Activated CD4-positive, alpha-beta T cell treated with anti-CD3 and anti-CD28 coated beads, Interleukin-2, amount 50 U/mL, for 1 hour (primary cell): ENCODE measurements at places on chromosomes 5 and 9.

- no peak for DNase-seq
Measured at GRCh38 chr9:76969716-76970115, 49.7 kb upstream of the FOXB2 start.

- no peak for DNase-seq
Measured at GRCh38 chr9:32625320-32625719, 10.1 kb downstream of the TAF1L start.

DNA sequence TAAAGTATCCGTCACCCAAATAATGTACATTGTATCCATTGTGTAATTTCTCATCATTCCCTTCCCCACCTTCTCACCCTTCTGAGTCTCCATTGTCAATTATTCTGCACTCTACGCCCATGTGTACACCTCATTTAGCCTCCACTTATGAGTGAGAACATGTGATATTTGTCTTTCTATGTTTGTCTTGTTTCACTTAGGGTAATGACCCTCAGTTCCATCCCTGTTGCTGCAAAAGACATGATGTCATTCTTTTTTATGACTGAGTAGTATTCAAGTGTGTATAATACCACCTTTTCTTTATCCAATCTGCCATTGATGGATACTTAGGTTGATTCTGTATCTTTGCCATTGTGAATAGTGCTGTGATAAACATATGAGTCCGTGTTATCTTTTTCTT, 4.9 kb upstream of the SPATA31C2 start:
- DNase-seq = no peak

GRCh38 chr5:29897916-29898315, 1295.6 kb upstream of the CDH6 start:
- no peak for DNase-seq

DNA sequence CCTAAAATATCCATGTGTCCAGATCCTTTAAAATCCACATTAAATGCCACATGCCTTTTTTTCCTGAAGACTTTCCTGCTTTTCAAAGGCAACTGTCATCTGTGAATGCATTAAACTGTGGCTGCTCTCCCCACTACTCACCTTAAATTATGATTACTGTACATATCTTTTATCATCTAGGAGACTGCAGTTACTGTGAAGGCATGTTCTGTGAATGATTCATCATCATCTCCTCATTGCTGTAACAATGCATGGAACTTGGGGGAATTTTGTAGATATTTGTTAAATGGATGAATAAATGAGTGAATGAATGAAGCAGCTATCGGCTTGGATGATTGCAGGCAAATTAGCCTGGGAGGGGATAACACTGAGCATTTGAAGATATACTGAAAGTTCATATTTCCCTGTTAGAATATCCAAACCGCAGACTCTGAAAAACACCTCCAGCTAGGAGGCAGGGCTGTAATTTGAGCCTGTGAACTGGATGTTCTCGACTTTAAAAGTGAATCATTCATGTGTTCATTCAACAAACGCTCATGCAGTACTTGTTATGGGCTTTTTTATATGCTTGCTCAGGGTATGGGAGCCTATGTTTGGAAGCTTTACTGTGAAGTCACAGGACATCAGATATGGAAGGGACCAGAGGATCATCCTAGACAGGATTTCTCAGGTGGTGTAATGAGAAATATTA, 519.2 kb downstream of the KIF4B start:
- DNase-seq = no peak

DNA sequence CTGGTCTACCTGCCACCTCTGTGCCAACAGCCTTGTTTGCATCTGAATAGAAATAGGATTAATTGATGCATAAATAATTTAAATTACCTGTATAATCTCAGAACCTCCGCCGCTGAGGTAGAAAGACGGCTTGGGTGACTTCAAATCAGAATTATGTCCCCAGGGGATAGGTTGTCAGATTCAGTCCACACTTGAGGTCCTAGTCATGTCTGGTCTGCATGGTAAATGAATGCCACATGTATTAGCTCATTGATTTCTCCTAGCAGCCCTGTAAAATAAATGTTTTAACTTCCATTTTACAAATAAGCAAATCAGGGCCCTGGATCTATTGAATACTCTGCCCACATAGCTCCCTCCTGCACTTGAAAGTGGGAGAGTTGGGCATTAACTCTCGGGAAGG, 368.0 kb upstream of the WWC1 start:
- no peak for DNase-seq

DNA sequence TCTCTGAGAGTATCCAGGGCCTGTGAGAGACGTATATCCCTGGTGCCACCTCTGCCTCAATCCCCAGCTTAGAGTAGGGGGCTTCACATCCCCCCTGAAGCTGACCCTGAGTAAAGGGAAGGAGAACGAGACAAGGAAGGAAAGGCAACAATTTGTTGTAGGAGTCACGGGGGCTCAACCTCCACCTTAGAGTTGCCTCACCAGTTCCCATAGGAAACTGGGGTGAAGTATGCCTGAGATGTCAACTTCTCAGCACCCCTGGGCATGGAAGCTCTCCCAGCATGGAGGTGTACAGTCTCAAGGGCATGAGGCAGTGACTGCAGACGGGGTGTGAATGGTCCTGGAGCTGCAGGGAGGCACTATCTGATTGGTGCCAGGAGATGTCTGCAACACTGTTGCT, 53.6 kb downstream of the S1PR3 start:
- no peak for DNase-seq

DNA sequence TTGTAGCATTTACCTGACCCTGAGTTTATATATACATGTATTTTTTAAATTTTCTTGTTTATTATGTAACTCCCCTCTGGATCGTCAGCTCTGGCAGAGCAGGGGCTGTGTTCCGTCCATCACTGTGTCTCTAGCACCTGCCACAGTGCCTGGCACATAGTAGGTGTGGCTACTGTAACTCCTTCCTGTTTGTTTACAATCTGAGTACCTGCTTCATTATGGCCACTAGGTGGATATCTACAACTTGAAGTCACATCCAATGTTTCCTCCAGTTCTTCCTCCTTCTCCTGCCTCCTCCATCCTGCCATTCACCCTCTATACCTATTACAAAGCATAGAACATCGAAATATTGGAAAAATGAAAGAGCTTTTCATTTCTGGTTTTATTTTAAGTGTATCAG, 14.2 kb upstream of the PPP1R2B start:
- no peak for DNase-seq

- no peak for DNase-seq
Measured at GRCh38 chr9:26551971-26552370, 340.6 kb downstream of the CAAP1 start.

DNA sequence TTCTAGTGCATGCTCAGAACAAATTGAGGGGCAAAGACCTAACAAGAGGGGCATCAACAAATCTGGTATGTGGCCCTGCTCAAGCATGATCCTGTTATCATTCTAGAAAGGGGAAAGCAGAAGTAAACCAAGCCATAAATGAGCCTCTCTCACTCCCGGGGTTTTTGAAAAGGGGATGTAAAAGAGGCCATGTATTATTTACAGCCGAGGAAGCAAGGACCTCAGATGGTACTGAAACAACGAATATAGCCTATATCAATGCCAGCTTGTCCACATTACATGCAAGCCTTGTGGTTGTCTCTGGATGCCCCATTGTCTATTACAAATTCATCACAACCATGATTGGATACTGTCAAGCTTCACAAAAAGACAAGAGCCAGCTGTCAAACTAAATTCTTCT, 211.3 kb downstream of the DCP2 start:
- DNase-seq = no peak

GRCh38 chr5:134138416-134139376, 24.2 kb downstream of the TCF7 start:
- DNase-seq = peak; percentile 28

DNA sequence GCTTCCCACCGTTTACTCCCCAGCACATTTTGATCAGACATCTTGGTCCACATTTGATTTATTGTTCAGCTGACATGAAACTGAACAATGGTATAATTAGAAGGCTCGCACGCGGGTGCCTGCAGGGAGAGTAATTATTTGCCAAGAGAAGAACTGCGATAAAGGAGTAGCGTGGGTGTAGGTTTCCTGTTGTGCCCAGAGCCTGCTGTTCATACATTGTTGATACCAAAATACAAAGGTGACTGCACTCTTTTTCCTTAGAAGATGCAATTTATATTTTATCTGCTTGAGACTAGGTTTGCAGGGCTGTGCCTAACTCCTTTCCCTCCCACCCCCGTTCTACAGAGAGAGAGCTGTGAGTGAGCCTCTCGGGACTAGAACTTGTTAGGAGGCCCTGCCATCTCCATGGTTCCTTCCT, 241.8 kb upstream of the MSX2 start:
- no peak for DNase-seq

GRCh38 chr5:44390351-44390750, 1.1 kb upstream of the FGF10 start:
- DNase-seq = no peak

DNA sequence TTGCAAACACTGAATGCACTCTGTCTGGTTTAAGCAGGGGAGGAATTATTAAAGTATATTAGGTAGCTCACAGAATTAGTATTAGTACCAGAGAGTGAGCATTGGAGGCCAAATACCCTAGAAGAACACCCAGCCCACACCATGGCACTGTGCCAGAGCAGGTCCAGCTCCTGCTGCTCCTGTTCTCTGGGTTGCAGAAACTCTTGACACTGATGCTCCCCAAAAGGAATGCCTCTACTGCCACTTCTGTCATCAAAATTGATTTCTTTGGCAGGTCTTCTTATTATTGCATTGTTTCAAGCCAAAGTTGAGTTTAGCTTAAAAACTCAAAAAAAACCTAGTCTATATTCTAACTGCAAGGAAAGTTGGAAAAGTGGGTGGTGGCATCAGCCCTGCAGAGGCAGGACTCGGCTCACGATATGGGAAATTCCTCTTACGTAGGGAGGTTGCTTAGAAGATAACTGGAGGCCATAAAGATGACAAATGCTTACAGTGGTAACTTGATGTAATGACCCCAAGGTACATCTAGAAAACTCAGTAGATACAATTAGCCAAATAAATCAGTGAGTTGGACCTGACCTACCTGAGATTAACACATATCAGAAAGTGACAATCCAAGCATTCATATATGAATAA, 123.4 kb downstream of the CD180 start:
- no peak for DNase-seq

- no peak for DNase-seq
Measured at GRCh38 chr9:93552923-93553322, 23.5 kb upstream of the PHF2 start.

GRCh38 chr5:112640546-112640945, 97.1 kb upstream of the APC start:
- no peak for DNase-seq

GRCh38 chr9:110008663-110009062, 199.3 kb downstream of the C9orf152 start:
- DNase-seq = no peak

DNA sequence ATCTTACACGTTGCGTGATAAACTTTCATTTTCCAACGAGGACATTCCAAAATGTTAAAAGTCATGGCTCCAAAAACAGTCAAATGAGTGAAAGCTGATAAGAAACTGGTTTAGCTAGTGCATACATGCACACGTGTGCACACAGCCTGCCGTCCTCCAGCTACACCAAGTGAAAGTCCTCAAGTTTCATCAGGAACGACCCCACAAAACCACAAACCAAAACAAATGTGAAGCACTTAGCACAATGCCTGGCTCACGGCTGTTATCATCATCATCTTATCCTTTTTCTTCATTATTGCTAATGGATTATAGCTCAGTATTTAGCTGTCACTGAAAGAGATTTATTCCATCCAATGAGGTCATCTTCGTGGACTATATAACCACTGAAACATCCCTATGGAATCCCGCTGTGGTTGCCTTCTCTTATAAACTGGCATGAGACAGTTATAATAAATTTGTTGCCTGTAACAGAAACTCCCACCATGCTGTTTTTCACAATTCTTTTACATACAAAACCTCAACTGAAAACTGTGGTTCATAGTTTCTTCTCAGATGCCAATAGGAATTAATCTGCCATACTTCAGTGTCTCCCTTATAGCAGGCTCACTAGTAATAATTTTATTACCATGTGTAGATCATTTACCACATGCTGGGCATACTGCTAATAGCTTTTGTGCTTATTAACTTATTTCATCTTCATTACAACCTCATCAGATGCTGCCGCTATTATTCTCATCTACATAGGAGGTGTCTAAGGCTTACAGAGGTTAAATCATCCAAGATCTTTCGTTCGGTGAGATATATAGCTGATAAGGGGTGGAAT, 56.1 kb downstream of the SAXO1 start:
- DNase-seq = no peak

DNA sequence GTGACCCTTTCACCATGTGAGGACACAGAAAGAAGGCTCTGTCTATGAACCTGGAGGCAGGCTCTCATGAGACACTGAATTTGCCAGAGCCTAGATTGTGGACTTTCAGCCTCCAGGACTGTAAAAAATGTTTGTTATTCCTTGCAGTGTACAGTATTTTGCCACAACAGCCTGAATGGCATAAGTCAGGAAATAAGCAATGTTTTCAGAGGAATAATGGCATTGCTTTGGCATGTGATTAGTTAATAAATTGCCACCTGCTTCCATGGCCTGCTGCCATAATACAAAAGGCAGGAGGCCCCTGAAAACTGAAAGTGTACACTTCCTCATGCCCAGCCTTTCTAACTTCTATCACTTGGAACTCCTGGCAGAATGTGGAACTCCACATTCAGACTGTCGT, 408.1 kb downstream of the GADD45G start:
- no peak for DNase-seq

DNA sequence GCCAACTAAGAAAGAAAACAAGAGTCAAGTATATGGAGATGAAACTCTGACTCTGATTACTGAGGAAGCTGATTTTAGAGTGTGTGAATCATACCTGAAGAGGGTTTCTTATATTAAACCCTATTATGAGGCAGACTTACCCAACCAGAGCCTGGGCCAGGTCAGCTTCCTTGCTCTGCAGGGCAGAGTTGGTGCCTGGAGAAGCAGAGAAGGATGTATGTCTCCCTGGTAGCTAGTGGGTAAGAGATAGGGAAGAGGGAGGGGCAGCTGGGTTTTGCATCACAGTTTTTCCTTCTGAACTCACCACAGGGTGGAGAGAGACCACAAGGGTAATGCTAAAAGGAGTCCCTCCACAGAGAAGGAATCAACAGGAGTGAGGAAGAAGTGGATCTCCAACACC, 104.1 kb downstream of the CMYA5 start:
- DNase-seq = no peak

- no peak for DNase-seq
Measured at GRCh38 chr5:72452515-72453245, 54.5 kb downstream of the ZNF366 start.

DNA sequence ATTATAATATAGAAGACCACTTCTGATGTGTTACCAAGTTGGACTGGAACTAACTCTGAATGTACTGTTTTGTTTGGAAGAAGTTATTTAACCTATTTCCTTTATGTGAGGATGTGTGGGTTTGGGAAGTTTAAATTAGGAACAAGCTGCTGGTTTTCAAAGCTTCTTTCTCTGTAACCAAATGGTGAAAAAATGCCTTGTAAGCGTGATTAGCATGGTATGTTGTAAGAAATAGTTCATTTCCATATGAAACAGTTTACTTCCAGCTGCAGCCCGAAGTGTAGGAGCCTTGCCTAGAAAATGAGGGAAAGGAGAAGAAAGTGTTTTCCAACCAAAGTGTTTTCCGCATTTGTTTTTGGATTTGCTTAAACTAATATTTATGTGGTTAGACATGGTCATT, 36.0 kb downstream of the TTC1 start:
- DNase-seq = no peak
